Esophagus squamous epithelium (tissue), 5 donors: ENCODE measurements at places on chromosomes 7 and 10.
A peak's percentile ranks its signal among the peaks of the same experiment; 100 is the strongest.

DNA sequence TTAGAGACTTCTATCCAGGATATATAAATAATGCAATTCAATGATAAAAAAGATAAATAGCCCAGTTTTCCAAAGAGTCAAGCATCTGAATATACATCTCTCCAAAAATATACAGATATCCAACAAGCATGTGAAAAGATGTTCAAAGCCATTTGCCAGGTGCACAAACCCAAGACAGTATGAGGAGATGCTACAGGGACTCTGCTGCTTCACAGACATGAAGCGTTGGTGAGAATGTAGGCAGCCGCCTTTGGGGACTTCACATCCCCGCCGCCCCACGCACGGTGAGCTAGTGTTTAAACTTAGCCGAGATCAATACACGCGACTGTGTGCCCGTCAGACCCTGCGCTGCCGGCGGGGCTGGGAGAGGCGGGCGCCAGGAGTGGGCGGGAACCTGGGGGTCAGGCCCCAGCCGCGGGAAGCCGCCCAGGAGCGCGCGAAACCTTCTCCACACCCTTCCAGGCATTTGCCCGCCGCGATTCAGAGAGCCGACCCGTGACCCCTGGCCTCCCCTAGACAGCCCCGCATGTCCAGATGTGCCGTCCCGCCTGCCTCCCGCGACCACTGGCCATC lies 927 bp upstream of the ALOX5 start:
- DNase-seq, result no peak

- no peak for DNase-seq
Measured at GRCh38 chr7:38819463-38819862, 89.5 kb downstream of the VPS41 start.

DNA sequence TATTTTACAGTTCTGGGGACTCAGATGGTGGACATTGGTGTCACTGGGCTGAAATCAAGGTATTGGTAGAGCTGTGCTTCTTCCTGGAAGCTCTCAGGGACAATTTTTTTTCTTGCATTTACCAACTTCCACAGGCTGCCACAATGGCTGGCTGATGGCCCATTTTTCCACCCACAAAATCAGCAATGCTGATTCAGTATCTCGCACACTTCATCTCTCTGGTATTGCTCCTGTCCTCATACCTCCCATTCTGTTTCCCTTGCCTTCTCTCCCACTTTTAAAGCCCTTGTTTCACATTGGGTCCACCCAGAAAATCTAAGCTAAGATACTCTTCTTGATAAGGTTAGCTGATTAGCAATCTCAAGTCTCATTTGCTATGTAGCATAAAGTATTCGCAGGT lies 530.9 kb upstream of the POM121L12 start:
- no peak for DNase-seq

DNA sequence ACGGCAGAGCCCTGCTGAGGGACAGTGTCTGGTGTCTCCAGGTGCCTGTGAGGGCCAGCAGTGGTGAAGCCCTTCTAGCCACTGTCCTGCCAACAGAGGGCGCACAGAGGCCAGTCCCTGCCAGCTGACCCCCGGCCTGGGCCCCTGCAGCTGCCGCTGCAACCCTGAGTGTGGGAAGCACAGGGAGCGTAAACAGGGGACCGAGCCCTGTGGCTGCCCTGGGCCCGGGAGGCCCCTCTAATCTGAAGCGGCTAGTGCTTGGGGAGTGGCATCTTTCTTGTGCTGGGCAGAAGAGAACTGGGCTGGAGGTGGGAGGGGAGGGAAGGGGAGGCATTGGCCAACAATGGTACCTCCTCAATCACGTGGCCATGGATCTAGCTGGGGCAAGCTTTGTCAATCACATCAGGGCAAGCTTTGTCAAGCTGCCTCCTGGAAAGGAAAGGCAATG lies 34.6 kb downstream of the TRIM8 start:
- no peak for DNase-seq

GRCh38 chr10:104501864-104502579 lies 139.1 kb upstream of the SORCS3 start:
- DNase-seq, result no peak

GRCh38 chr10:121076776-121077715 lies 225.9 kb downstream of the WDR11 start:
- no peak for DNase-seq

- no peak for DNase-seq
Measured at GRCh38 chr7:131302876-131303707, 24.6 kb upstream of the MKLN1 start.

GRCh38 chr7:45185028-45185863 lies 27.7 kb downstream of the RAMP3 start:
- no peak for DNase-seq

DNA sequence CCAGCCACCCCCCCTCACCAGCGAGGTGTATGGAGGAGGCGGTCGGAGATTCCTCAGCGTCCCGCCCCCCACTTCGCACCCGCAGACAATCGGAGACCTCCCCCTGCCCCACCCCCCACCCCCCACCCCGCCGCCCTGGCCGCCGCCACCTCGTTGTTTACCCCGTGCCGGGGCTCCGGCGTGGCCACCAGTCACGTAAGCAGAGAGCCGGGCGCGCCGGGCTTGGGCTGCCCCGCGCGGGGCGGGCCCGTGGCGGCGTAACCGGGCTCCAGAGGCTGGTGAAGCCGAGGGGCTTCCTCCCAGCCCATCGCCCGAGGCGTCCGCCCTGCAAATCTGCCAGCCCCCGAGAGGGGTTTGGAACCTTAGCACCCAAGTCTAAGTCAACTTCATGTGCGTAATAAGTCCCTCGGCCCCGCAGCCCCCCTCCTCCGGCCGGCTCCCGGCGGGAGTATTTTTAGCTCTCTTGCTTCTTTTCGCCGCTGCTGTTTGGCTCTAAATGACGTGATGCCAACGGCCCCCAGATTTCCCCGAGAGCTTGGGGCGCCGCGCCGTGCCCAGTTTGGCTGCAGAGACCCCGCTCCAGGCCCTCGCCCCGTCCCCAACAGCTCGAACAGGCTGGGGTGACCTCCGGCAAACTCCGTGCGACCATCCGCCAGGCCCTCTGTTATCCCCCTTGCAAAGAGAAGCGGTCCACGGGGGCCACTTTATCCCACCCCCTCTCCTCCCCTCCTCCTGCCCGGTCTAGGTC lies 2.7 kb downstream of the MXI1 start:
- no peak for DNase-seq

- DNase-seq, result no peak
Measured at GRCh38 chr7:36312064-36312914, 77.4 kb upstream of the ANLN start.

DNA sequence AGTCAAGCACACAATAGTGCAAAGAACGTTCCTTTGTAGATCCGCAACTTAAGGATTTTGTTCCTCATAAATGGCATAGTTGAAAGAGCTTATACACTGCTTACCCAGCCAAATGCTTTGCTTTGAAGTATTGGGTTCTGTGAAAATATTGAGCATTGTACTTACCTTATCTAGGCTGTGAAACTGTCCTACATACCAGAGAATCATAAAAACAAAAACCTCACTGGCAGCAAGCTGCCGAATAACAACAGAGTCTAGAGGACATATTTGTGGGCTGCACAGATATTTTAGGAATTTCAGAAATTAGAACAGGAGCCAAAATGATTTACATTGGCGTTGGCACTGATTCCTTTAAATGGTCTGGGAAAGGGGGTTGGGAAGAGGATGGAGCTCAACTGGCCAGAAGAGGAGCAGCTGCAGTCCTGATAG lies 174.8 kb downstream of the RTKN2 start:
- DNase-seq, result no peak

- DNase-seq, result peak; percentile 14
Measured at GRCh38 chr7:47669178-47669891, 87.4 kb upstream of the TNS3 start.

GRCh38 chr10:58765910-58766309 lies 253.2 kb downstream of the BICC1 start:
- DNase-seq, result no peak
